EL (cell line): ENCODE measurements at places on chromosomes 6 and 20.
A peak's percentile ranks its signal among the peaks of the same experiment; 100 is the strongest.

DNA sequence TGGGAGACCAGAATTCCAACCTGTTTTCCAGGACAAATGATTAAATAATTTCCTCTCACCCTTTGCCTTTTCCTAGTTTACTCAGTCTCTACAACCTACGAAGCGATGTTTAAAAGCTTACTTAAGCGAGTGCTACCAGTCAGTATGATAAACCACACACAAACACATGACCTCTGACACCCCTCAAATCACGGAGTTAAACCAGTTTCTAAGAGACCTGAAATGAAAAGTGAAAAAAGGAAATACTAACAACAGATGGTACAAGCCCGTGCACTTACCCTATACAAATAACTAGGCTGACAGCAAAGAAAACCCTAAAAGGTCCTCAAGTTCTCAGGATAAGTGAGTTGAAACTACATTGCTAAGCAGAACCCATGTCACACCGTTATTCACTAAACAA lies 7.7 kb downstream of the TNFRSF21 start:
- no peak for DNase-seq

GRCh38 chr20:59403261-59403961 lies 103.0 kb downstream of the EDN3 start:
- DNase-seq: peak; percentile 16

- no peak for DNase-seq
Observed at GRCh38 chr20:20334489-20334888, 33.4 kb upstream of the INSM1 start.

- DNase-seq: peak; percentile 68
Observed at GRCh38 chr20:37911838-37912281, 8.9 kb downstream of the VSTM2L start.

DNA sequence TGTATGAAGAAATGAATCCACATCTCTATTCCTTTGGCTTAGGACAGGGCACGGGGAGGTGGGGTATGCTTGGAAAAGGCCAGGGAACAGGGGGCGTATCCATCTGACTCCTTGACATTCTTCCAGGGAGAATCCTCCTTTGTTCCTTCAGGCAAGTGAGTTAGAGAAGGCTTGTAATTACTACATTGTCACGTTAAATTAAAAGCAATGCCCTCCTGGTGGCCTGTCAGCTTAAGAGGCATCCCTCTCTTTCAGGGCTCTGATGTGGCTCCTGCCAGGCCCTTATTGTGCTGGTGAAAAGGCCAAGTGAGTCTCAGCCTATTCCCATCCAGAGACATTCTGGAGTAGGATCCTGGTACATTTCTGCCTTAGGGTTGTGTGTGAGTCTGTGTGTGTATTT lies 128.3 kb downstream of the FOXA2 start:
- DNase-seq: no peak

DNA sequence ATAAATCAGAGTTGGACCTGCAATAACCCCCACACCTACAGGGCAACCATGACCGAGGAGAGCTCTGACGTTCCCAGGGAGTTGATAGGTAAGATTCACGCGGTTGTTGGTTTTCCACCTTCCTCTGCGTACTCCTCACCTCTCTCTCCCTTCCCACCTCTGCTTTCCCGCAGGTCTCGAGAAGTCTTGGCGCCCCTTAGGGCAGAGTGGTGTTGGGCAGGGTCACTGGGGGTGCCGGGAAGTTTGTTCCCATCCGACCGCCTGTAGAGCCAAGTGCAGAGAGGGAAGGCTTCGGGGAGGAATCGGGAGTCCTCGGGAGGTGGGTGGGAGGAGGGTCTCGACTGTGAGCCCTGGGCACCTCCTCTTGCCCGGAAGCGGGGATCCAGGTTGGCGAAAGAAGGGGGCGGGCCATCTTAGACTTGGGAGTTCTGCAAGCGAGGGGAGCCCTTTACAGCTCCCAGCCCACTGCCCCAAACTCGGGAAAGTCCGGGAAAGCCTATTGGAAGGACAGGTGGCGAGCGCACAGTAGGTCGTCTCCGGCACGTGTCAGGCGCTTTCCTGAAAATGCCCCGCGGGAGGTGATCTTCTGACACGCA lies 672 bp downstream of the CARMIL1 start:
- DNase-seq: no peak

DNA sequence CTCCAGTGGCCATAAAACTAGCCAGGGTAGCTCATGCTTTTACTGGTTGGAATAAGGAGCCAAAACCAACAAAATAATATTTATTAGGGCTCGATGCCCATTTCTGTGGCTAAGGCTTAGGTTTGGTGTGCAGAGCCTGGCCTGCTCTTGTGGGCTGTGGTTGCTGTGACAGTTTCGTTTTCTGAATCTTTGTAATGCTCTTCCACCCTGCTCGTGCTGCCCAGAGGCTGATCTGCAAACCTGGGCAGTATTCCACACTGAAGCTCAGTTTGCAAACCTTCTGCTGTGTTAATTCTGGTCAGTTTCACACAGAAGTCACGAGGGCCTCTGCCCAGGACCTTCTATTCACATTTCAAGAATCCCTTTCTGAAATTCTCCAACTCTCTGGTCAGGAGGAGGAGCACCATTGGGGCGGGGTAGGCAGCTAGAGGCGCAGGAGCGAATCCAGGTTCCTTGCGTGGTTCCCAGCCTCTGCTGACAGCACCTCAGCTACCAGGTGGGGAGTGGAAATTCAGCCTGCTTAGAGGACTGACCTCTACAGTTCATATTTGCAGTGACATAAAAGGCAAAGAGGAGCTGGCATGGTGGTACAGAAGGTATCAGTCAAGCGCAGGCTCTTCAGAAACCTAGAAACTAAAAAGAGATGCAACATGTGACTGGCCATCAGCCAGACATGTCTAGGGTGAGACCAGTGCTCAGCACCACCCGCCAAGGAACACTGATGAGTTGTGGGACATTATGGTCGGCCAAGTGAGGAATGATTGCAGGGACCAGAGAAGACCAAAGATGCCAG lies 14.3 kb upstream of the C20orf144 start:
- peak; percentile 63 for DNase-seq

GRCh38 chr6:167747645-167748044 lies 79.1 kb upstream of the AFDN start:
- DNase-seq: no peak

- no peak for DNase-seq
Observed at GRCh38 chr6:11062715-11063114, 18.6 kb upstream of the ELOVL2 start.

GRCh38 chr6:19472153-19472552 lies 365.0 kb upstream of the ID4 start:
- DNase-seq: peak; percentile 89

DNA sequence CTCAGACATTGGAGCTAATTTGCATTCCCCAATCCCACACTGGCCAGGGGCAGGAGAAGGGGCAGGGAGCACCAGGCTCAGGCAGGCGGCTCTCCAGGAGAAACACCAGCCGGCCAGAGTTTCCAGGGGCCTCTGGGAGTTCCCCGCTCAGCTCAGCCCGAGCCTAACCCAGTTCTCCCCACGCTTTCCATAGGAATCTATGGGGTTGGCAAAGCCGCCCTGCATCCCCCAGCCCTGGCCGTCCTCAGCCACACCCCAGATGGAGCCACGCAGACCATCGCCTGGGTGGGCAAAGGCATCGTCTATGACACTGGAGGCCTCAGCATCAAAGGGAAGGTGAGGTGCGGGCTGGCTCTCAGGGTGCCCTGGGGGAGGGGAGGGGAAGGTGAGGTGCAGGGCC lies 8.2 kb downstream of the NPEPL1 start:
- DNase-seq: no peak

- DNase-seq: peak; percentile 66
Observed at GRCh38 chr20:62795023-62795761, 1.1 kb upstream of the MRGBP start.

DNA sequence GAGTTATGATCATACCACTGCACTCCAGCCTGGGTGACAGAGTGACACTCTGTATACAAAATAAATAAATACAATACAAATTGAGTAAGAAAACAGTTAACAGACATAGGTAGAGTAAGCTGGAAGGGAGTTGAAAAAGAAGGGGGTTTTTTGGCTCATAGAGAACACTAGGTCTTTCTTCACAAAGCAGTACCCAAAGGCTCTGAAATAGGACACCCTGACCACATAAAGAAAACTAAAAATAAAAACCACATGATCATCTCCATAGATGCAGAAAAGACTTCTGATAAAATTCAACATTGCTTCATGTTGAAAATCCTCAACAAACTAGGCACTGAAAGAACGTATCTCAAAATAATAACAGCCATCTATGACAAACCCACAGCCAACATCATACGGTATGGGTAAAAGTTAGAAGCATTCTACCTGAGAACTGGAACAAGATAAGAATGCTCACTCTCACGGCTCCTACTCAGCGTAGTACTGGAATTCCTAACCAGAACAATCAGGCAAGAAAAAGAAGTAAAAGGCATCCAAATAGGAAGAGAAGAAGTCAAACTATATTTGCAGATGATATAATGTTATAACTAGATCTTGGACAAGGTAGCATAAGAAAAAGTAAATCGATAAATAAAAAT lies 48.6 kb downstream of the TOMM6 start:
- no peak for DNase-seq

DNA sequence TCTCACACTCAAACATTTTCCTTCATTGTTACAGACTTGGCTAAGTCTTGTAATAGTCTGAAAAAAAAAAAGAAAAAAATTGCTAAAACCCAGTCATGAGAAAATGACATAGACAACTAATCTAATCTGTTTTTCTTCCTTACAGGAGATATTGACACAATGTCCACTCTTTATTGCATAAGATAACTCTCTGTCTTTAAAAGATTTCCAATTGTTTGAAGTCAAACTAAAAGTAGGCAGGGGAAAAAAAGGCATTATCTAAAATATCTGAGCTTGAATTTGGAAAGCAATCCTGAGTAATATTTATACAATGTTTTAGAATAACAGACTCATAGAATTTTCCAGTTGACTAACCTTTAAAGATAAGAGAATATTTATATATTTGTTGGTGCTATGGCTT lies 233.0 kb upstream of the CEP162 start:
- no peak for DNase-seq

GRCh38 chr6:40290816-40291215 lies 296.3 kb downstream of the LRFN2 start:
- no peak for DNase-seq

DNA sequence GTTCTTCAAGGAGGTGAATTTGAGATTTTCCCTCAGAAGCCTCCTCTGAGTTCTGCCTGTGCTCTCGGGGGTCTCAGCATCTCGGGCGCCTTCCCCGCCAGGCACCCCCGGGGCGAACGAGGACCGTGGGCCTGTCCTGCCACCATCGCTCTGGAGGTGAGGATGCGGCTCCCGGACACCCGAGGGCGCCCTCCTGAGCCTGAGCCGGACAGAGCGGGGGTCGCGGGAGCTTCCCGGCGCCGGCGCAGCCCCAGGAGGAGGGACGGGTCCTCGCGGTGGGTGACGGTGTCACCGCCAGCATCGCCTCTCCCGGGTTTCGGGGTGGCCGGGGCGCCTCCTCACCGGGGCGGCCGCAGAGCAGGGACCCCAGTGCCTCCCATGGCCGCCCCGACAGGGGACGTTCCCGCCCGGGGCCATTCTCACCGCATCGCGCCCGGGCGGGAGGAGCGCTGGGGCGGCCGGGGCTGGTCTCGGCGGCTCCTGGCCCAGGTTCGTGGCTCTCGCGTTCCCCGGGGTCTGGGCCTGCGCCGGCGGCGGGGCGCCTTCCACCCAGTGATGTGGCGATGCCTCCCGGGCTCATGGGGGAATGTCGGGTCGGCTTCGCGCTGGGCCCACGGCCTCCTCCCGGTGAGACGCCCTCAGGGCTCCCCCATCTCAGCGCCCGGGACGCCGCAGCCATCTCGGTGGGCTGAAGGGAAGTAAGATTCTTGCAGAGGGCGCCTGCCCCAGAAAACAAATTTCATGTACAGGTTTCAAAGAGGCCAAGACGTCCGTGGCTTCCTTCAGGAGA lies 210.5 kb downstream of the ERMARD start:
- no peak for DNase-seq

DNA sequence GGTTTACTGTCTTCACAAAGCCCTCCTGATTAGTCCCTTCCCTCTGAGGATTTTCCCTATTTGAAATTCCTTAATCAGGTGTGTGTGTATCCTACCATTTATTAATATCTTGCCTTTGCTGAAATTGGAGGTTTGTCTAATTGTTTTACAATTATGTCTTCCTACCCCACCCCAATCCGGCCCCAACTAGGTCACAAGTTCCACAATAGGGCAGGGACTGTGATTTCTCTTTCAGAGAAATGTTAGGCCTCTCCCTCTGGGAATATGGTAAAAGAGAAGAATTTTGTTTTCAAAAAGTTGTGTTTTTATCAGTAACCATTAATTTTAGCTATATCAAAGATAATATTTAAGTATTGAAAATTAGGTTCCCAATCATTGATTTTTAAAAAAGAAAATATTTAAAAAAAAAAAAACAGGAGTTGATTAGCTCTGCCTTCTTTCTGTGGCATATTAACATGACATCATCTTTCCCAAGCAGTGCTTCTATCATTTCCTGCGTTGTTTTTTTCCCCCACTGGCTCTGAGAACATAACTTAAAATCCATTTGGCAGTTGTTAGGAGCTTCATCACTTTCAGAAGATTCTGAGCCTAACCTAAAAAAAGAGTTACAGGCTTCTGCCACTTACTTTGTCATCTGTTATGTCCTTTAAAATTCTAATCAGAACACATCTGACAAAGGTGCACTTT lies 36.1 kb downstream of the BLOC1S5 start:
- DNase-seq: peak; percentile 34
